Left lobe of liver (tissue), 2 donors: ENCODE measurements at places on chromosomes 5 and 9.
A peak's percentile ranks its signal among the peaks of the same experiment; 100 is the strongest.

DNA sequence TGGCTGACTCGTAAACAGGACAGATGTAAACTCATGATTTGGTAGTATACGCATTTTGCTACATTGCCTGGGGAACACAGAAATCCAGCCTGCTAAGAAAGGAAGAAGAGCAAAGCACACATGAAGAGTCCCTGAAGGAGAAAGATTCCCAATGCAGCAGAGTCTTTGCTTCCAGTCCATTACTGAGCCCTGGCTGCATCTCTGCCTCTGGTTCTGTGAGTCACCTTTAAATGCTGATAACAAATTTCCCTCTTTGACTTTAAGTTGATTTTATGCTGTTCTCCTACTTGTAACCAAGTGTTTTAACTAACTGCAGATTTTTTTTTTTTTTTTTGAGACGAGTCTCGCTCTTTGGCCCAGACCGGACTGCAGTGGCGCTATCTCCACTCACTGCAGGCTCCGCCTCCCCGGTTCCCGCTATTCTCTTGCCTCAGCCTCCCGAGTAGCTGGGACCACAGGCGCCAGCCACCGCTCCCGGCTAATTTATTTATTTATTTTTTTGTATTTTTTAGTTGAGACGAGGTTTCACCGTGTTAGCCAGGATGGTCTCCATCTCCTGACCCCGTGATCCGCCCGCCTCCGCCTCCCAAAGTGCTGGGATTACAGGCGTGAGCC lies 8.5 kb upstream of the PRXL2C start:
- DNase-seq: no peak

DNA sequence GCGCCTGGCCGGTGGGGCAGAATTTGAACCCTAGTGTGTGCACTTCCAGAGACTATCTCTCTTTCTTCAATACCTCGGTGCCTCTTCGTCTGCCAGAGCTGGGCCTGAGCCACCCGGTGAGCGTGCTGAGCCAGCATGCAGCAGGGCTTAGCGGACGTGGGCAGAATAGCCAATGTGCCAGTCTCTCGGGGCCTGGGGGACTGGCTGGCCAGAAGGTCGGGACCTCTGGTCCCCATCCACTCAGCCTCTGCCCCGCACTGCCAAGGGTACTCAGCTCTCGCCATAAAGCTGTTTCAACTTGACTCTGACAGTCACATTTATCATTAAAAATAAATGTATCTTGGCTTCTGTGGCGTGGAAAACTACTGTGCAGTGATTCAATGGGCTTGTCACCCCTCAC lies 4.2 kb upstream of the FIBCD1 start:
- no peak for DNase-seq

DNA sequence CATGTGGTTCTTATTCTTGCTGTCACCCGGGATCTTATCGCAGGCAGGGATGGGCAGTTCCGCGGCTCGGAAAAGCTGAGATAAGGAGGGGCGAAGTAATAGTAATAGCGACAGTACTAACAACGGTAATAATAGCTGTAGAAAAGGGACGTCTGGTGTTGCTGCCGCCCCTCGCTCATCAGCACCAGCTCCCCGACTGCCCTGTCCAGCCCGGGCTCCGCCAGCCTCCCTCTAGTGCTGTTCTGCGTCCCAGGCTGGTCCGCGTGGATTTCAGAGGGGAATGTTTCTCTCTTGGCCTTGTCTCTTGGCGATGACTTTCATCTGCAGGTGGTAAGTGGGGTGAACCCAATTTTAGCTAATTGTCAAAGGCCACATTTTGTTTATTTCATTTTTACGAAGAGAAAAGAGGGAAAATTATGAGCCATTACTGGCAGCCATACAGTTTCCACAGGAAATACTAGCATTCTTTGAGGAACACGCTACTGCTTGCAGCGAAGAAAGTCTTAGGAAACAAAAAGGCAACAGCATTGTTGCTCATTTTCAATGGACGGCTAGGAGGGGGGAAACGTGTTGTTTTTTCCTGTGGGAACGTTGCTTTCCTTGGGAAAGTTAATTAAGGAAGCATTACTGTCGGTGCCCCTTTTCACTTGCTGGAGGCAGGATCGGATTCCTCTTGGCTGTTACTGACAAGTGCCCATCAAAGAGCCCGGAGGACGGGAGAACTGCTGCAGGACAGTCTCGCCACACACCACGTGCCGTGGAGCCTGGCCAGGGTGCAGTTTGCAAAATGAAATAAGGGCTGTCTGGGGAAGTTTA lies 762 bp downstream of the SNCAIP start:
- no peak for DNase-seq

GRCh38 chr5:34699155-34700077 lies 43.3 kb downstream of the RAI14 start:
- no peak for DNase-seq

DNA sequence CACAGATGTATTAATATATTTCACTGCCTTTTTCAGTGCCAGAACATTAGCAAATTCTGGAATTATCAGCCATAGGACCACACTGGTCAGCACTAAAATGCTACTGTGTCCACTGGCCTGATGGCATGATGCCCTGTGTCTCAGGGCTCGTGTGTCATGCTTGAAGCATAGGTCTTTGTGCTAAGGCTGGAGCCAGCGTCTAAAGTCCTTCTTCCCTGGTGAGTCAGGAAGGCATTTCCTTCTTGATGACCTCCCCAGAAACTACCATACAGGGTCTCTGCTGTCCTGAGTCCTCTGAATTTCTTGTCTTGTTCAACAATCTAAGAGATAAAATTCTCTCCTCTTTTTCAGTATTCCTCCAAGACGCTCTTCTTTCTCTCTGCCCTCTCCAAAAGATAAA lies 489.9 kb downstream of the PSAT1 start:
- DNase-seq: no peak

DNA sequence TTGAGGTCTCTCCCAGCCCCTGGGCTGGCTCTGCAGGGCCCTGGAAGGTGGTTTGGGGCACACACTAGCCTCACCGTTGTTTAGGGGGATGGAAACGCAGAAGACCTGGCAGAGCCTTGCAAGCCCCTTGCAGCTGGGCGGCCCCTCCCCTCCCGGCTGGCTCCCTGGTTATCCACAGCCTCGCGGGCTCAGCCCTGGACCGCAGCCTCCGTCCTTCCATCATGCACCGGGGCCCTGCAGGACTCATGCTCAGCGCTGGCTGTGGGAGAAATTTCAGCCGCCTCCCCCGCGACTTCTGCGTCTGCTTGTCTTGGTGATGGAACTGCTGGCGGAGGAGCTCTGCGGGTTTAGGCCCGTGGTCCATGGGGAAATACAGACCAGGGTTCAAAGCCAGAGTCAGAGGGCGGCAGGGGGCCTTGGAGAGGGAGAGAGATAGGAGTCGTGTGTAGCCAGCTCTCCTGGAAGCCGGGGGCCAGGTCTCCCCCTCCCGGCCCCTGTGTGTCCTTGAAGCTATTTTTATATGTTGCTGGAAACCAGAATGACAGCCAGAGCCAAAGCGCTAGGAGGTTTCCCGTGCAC lies 75.8 kb upstream of the IER5L start:
- no peak for DNase-seq

DNA sequence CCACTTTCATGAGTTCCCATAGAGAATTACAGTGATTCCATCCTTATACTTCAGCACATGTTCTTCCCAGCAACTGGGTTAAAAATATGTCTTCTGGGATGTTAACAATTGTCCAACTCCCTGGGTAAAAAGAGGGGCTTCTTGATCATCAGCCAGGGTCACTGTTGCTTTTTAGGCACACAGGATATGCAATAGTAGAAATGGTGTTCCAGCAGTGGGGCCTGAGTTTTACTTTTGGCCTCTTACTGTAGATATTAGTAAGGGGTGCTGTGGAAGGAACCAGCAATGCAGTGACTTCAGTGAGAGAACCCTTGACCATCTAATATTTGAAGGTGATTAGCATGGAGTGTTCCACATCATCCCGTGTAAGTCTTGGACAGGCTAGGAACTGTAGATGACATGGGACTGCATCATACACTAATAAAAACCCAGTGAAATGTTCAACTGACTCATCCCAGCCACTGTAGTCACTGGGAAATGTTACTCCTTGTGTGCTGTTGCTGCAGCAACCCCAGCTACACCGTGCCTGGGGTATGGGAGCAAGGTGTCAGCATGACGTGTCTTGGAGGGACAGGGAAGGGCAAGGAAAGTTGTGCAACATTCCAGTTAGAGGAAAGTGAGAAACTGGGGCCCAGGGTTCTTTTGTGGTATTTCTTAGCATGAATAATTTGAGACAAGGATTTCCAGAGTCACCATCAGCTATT lies 610.9 kb downstream of the RAB3C start:
- DNase-seq: no peak

GRCh38 chr9:72911816-72912215 lies 41.0 kb downstream of the ALDH1A1 start:
- DNase-seq: no peak

DNA sequence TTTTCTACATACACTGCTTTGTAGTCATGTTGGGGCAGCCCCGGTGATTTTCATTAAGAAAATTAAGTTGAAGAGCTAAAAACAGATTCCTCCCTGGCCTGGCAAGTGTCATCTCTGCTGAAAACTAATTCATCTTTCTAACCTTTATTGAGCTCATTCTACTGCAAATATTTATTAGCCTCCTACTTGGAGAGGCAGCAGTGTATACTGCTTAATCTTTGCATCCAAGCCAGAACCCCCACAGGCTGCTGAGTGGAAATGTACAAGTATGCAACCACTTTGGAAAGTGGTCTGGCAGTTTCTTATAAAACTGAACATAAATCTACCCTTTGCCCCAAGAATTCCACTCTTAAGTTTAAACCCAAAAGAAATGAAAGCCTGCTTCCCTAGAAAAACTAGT lies 223.4 kb downstream of the DRD1 start:
- no peak for DNase-seq

DNA sequence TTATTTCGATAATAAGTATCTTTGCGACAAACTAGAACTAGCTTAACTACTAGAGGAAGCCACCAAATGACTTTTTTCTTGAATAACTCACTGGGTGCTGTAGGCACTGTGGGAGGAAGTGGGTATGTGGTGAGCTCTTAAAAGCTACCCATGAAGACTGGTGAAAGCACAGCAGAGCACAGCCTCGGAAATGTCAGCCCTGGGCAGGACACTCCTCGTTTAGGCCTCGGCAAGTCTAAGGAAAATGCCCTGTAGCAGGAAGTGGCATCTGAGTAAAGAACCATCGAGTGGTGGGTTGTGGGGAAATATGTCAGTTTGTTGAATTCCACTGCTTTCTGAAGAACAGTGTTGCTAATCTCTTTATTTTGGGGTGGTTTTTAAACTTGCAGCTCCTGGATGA lies 44.0 kb upstream of the NCS1 start:
- DNase-seq: no peak

- no peak for DNase-seq
These were observed 6.9 kb upstream of the GLIS3 start for GRCh38 chr9:4306777-4307121.

GRCh38 chr9:127904561-127905003 lies 5.2 kb upstream of the ST6GALNAC6 start:
- no peak for DNase-seq

DNA sequence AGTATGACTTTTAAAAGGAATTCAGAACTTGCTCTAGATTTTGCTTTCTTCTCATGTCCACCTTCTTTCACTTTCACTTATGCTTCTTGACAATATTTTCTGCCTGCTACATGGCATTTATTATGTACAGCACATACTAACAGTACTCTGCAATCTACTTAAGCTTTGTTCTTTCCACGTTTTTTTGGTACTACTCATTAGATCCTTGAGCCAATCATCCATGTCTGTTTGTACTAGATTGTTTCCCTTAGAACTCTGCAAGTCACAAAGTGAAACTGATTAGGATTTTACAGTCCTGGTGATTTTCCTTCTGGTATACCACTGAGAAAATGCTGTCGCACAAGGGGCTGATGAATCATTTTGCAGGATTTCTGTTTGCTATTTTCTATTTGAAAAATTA lies 78.3 kb downstream of the PARP8 start:
- no peak for DNase-seq

- no peak for DNase-seq
These were observed 162.7 kb upstream of the LHFPL2 start for GRCh38 chr5:78811121-78811817.

GRCh38 chr5:36573438-36573837 lies 33.0 kb upstream of the SLC1A3 start:
- no peak for DNase-seq

DNA sequence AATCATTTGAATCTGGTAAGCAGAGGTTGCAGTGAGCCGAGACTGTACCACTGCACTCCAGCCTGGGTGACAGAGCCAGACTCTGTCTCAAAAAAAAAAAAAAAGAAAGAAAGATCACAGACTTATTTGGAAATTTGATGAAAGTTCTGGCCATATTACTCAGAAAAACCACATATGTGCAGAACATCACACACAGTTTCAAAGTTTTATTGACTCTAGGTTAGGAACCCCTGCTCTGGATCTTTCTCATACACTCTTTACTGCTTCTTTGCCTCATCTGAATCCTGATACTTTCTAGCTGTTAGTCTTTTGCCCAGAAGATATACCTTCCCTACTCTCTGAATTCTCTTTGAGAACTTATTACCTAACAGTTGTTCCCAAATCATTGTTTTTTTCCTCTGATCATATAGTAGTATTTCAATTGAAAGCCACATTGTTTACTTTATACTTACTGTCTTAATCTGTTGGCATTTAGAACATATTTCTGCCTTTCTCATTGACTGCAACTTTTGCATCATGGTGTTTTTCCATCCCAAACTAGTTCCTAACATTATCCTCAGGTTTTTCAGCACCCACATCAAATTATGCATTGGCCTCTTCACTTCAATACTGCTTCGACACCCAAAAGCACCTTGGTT lies 68.7 kb downstream of the LNPEP start:
- DNase-seq: no peak

GRCh38 chr5:64939772-64940510 lies 171.2 kb downstream of the CWC27 start:
- peak; percentile 74 for DNase-seq

GRCh38 chr5:74031536-74031935 lies 405.5 kb downstream of the ARHGEF28 start:
- DNase-seq: no peak

- DNase-seq: no peak
These were observed 253.5 kb upstream of the HAPLN1 start for GRCh38 chr5:83973925-83974815.

GRCh38 chr9:105510024-105510423 lies 47.9 kb upstream of the FKTN start:
- no peak for DNase-seq

DNA sequence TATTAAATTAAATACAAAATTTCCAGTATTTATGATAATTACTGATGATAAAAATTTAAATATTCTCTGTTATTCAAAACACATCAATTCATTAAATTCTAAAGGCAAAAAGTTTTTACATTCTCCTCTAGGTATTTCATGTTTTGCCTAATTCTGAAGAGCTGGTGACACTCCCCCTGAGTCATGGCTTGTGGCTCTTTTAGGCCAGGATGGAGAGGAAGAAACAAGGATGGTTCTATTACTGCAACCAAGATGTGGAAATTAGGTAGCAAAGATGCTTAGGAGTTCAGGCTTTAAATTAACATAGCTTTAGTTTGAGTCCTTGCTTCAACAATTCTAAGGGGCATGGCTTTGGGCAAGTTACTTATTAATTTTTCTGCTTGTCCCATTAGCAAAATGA lies 1295.8 kb downstream of the EFNA5 start:
- DNase-seq: no peak

DNA sequence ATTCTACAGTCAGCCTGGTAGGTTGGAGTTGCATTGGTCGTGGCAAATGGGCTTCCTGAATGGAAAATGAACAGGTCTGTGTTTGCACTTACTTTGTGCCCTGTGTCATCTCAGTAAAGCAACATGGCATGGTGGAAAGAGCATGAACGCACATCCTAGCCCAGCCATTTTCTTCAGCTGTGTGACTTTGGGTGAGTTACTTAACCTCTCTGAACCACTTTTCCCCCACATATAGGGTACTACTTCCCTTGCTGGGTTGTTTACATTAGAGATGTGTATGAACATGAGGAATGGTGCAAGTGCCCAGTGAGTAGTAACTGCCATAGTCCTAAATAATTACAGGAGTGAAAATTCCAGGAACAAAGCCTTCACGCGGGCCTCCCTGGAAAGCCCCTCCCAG lies 83.6 kb downstream of the MVB12B start:
- DNase-seq: no peak
